Tibial artery (tissue), 4 donors: ENCODE measurements at places on chromosomes 16 and 17.

DNA sequence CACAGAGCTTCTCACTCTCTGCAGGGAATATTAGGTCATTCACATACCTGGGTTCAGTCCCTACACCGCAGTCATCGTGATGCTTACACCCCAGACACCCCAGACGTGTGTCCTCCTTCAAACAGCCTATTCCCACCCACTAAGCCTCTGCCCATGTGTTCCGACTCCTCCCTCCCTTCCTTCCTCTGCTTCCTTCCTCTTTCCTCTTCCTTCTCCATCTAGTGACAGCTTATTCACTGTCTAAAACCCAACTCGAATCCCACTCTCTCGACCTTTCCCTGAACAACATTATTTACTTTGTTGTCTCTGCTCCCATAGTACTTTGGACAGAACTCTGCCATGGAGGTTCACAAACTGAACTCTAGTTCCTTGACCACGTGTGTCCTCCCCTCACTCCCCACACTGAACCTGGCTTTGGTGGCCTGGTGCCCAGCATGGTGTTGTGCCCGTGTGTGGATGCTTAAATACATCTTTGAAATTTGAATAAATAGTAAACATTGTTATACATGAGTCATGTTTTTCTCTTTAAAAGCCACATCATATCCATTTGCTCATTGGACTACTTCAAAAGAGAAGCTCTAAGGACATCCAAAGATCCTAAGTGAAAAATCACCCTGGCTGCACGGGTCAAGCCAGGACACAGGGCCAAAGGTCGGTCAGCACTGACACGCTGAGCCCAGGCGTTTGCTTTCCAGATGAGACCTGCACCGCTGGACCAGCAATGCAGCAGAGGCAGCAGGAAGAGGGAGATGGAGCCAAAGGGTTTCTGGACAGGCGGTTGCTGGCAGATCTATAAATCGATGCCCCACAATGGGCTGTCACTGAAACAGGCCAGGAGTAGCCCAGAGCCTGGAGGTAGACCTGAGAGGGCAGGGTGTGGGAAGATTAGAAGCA is 14.1 kb upstream of the G6PC1 start:
- no peak for DNase-seq

DNA sequence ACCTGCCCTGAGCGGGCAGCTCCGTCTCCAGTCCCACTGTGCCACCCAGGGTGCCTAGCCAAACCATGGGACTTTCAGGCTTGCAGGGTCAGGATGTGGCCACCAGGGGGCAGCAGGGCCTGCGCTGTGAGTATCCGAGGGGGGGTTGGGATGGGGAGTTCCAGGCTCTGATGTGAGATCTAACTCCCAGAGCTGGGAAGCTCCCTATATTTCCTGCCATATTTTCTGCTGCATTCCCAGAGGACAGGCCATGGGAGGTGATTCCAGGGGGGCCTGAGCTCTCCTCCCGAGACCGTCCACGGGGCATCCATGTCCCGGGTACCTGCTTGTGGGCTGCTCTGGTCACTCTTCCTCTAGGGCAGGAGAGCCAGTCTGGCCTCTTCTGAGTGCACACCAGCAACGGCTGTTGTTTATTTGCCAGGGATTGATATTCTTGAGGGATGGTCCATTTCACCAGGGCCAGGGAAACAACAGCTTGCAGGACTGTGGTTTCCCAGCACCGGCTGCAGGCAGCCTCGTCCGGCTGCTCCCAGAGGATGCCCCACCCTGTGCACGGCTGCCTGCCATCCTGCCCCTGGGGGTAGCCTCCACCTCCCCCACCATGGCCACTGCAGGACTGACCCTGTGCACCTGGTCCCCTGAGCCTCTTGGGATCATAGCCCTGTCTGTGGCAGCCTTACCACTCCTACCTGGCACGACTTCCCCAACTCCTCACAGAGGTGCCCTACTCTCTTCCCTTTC is 1.2 kb downstream of the GPR142 start:
- peak; percentile 83 for DNase-seq

DNA sequence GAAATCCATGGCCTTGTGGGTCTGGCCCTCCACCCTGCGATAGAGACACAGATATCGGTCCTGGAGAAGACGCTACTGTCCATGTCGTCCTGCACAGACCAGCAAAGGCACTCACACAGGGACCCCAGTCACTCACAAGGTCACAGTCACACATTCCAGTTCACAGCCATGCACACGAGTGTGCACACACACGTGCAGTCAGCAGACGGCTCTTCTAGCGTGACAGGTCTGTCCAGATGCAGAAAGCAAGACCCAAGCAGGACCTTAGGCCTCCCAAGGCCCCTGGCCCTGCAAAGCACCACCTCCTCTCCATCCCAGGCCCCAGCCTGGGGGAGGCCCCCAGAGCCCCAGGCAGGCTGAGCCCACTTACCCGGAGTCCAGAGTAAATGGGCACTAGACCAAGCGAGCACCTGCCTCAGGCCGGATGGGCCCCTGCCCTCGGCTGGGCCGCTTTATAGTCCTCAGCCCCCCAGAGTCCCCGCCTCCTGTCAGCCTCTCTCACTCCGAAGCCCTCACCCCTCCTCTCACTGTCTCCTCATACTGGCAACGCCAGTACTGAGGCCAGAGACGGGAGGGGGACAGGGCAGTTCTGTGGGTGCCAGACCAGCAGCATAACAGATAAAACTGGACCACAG is at the start of gene PPY:
TSS of gene PPY (minus strand) at position 426 of the 635 bp plus-strand sequence. CDS start 822 bp downstream, outside the sequence.
- DNase-seq, result no peak

DNA sequence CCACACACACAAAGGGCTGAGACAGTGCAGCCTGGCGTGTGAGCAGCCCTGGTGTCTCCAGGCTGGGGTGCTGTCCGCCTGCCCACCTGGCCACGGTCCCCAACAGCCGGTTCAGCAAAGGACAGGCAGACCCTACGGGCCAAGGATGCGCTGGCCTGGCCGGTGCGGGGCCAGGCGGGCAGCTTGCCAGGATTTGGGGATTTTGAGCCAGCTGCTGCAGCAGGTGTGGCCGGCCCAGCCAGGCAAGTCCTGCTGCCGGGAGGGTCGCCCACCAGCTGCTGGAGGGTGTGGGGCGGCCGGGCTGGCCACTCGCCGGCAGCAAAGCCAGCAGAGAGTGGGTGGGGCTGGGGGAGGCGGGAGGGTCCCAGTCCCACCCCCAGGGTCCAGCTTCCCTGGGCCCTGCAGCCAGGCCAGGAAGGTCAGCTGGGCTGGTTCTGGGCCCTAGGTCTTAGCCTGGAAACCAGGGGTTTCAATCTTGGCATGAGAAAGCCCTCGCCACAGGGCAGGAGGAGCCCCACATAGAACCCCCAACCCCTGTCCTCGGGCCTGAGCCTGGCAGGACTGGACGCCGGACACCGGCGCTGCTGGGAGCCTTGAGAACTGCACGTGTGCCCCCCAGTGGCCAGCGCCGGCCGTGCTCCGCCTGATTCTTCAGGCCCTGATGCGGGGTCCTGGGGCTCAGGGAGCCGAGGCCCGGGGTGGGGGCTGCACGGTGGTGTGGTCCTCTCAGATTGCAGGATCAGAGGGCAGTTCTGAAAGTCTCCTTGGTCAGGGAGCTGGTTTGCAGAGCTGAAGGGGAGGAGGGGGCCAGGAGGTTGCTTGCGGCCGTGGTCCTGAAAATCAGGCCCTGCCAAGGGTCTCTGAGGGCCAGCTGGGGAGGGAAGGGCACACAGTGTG is 17.6 kb upstream of the SSTR5 start:
- DNase-seq, result no peak

GRCh38 chr17:1050246-1050995 is 53.5 kb downstream of the TIMM22 start:
- no peak for DNase-seq

DNA sequence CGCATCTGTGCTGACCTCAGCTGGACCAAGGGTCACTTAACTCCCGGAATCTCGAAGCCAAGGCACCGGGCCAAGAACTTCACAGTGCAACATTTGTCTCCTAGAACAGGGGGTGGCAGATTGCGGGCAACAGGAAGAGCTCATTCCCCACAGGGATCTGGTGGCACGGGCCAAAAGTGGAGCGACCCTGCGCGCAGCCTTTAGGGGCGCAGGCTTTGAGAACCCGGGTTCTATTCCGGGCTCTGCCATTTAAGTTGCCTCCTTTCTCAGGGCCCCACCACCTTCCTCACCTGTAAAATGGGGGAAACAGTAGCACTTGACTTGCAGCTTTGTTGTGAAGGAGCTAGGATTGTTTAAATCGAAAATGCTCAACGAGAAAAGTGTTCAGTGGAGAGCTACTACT is 651 bp downstream of the SHMT1 start:
- DNase-seq, result peak; percentile 74

GRCh38 chr17:77301694-77302266 is 161.0 kb downstream of the SEC14L1 start:
- no peak for DNase-seq

GRCh38 chr16:89001117-89002027 is 24.4 kb upstream of the CBFA2T3 start:
- DNase-seq, result no peak

GRCh38 chr17:66564992-66565465 is 262.6 kb downstream of the PRKCA start:
- DNase-seq, result no peak

GRCh38 chr16:28166394-28167208 is 45.2 kb downstream of the XPO6 start:
- no peak for DNase-seq

DNA sequence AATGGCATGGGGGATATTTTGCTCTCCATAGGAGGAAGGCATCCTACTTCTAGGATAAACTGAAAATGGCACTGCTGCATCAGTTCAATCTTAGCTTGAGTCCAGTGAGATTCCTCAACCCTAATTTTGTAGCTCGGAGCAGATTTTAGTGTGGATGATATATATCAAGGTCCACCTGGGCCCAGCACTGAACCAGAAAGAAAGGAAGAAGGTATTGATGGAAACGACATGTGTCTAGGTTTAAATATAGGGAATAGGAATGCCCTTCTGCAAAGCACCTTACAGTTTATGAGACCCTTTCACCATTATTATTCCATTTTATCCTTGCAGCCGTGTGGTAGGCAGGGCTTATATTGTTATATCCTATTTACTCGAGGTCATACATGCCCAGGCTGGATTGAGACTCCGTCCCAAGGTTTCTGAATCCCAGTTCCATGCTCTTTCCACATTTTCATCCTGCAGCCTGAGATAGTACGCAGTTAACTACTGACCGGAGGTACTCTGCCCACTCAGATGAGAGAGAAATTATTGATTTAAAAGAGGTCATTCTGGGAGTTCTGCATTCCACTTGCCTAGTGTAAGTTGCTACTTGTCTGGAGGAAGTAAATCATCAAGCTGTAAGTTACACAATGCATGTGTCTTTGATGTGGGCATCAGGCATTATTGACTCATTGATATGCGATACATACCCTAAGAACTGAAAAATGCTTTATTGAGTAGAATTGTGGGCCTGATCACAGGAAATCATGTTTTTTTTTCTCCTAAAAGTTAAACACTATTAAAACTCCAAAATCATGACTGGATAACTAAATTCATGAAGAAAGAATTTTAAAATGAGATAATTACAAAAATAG is 10.1 kb downstream of the KRT39 start:
- DNase-seq, result no peak

DNA sequence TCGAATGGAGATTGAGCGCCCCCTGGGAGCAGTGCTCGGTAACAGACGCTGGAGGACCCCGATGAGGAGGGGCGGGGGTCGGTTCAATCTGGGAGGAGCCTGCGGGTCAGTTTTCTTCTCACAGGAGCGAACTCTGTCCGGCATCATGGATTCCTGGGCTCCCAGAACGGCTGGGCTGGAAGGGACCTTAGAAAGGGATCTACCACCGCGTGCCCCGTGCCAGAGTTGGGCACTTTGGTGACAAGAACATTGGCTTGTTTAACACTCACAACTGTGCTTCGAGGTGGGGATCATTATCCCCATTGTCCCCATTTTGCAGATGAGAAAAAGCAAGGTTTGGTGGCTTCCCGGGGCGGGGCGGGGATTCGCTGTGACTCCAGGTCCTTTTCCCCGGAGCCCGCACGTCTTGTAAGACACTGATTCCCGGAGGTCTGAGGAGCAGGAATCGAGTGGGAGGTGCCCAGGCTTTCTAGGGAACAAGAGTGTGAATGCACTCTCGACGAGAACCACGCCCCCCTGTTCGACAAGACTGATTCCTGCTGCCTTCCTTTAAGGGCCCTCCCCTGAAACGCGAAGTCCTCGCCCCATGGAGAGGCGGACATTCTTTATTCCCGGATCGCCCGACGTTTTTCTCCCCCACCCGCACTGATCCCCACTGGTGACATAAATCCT is 1.5 kb upstream of the FBXL19 start:
- peak; percentile 91 for DNase-seq

- no peak for DNase-seq
These were observed 12.0 kb upstream of the KRT23 start for GRCh38 chr17:40949418-40949817.

GRCh38 chr16:9536905-9537304 is 445.5 kb downstream of the HAPSTR1 start:
- no peak for DNase-seq

DNA sequence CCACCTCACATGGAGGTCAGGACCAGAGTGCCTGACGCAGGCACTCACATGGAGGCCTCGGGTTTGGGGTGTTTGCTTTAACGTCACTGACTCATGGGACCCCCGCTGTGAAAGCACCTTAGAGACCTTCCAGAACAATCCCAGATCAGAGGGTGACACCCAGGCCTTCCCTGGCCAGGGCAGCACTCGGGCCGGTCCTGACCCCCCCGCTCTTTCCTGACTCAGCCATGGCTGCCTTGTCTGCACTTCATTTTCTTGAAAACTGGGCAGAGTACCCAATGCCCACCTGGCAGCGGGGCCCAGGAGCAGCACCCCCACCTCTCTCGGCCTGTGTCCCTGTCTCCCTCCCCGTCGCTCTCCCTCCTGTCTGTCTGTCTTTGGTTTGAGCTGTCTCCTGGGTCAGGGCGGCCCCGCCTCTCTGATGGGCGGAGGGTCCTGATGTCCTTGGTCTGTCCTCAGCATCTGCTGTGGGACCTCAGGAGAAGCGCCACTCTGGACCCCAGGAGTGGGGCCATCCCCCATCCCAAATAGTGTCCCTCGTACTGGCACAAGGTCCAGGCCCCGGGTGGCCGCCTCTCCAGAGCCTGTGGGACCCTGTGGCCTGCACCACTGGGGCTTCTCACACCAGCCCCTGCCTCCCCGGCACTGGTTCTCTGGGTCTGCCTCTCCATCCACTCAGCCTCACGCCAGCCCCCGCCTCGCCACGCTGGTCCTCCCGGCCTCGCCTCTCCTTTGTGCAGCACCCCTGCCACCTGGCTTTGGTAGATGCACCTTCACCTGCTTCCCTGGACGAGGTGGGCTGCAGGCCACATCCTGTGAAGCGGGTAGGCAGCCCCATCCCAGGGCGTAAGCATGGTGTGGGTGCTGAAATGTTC is 55.9 kb upstream of the ZNF469 start:
- no peak for DNase-seq
